ENCODE measurements at places on chromosomes 12 and 14.

GRCh38 chr12:99154216-99154982, 493.2 kb upstream of the GARIN6 start:
- no peak for DNase-seq

DNA sequence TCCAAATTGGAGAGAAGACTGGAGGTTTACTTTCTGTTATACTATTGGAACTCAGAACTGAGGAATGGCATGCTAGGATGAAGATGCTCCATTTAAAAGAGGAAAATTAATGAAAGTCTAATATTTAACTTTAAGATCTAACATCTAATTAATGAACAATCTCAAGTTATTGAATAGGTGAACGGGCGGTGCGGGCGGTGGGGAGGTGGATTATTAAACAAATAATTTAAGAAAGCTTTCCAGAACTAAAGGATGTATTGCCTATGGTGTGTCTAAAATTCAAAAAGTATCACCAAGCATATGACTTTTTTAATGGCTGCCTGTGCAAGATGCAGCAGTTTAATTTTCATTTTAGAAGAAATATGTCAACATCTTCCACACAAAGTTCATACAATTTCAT, 1747.1 kb upstream of the SEL1L start:
- no peak for DNase-seq

GRCh38 chr14:103126873-103127304, 3.6 kb downstream of the TNFAIP2 start:
- DNase-seq, result no peak

GRCh38 chr14:32329146-32329545, at the start of gene AKAP6:
TSS of gene AKAP6 (plus strand) at chr14:32329298. CDS start at chr14:32433494, 104,196 bp downstream.
- no peak for DNase-seq

GRCh38 chr14:93619176-93619793, 169.0 kb downstream of the PRIMA1 start:
- DNase-seq, result no peak

DNA sequence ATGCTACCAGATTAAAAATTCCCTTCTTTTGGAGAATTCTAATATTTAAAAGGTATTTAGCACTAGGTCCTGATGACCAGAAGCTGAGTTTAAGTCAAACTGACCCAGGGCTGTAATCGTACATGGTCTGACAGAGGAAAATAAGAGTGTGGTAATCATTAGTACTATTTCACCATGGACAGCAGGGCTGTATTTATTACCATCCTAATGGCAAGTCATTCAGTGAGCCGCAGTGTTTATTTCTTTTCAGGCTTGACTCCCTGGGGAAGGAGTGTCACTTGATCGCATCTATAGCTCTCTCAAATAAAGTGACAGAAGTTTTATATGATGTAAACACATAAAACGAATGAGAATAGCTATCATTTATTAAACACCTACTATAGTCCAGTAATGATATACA, 261.8 kb downstream of the BTG1 start:
- DNase-seq, result no peak

DNA sequence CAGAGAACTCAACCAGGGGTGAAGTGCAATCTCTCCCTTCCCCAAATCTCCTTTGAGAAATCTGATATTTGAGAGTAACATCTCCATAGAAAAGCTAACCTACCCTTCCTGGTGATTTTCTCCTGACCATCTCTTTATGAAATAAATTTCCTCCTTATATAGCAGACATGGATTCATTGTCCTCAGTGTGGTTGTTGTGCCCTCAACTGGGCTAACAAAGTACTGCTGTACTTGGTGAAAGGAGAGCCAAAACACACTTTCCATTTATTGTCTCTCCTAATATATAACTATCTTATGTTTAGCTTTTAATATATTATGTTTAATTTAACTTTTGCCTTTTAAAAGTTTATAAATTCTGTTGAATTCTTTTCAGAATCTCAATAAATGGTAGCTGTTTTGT, 65.1 kb upstream of the SLCO1B1 start:
- DNase-seq, result no peak

DNA sequence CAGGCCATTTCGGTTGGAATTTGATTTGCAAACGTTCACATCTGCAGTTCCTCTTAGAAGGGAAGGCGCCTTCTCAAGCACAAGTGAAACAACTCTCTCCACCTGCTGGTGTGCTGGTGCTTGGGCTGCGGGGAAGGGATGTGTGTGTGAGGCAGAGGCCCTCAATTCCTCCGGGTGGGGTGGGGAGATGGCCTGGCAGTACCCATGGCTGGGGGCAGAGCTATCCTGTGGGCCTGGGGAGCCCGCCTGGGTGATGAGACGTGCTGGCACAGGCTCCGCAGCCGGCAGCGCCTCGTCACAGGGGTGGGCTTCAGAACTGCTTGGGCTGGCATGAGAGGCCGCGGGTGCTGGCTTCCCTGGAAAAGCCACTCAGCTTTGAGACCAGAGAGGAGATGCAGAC, 28.9 kb upstream of the TDRD9 start:
- DNase-seq, result no peak

- no peak for DNase-seq
These were observed 486 bp upstream of the AKT1 start for GRCh38 chr14:104795781-104796686.

- DNase-seq, result no peak
These were observed 16.9 kb upstream of the AICDA start for GRCh38 chr12:8629486-8630033.

- DNase-seq, result no peak
These were observed at the start of gene EXOC3L4 for GRCh38 chr14:103094406-103095209. TSS of gene EXOC3L4 (plus strand) at chr14:103094725. CDS start at chr14:103100220, 5,495 bp downstream.

GRCh38 chr12:124577374-124577773, 10.0 kb upstream of the NCOR2 start:
- no peak for DNase-seq

GRCh38 chr14:59313144-59313651, 124.7 kb downstream of the DAAM1 start:
- DNase-seq, result no peak

DNA sequence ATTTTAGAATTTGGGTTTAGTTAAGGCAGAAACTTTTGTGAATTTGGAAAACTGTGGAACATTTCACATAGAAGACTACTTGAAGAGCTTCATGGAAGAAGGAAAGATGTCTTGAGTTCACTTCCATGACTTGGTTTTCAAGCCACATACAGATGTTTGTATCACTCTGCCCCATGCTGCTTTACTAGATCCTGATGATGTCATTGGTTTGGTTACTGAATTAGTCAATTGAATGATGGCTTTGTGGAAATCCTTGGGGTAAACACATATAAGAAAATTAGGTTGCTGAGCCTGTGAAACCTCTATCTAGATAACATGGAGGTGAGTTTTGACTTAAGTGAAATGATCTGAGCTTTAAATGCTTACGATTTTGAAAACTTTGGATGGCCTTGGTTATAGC, 90.6 kb downstream of the LRRK2 start:
- DNase-seq, result no peak

DNA sequence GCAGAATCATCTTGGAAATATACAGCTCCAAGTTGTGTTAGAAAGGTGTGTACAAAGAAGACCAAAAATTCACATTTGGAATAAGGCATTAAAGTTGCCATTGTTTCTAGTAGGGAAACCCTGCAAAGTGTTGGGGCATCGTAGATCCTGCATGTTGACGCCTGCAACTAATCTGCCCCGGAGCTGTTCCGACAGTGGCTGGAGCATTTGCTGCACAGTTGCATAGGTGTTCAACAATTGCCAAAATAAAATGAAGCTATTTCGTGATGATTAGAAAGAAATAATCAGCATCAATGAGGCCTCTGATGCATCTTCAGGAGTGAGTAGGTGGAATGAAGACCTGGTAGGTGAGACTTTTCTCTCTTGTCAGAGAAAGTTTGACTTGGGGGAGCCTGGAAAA, 47.3 kb downstream of the DAD1 start:
- DNase-seq, result no peak

- DNase-seq, result peak; percentile 83
These were observed 48.5 kb downstream of the CYP46A1 start for GRCh38 chr14:99732436-99733210.

- no peak for DNase-seq
These were observed 193.3 kb upstream of the SYT1 start for GRCh38 chr12:78671295-78671694.

GRCh38 chr14:62117751-62118105, 355.5 kb downstream of the SNAPC1 start:
- no peak for DNase-seq

- DNase-seq, result no peak
These were observed 28.3 kb downstream of the PHLDA1 start for GRCh38 chr12:76003355-76003638.

DNA sequence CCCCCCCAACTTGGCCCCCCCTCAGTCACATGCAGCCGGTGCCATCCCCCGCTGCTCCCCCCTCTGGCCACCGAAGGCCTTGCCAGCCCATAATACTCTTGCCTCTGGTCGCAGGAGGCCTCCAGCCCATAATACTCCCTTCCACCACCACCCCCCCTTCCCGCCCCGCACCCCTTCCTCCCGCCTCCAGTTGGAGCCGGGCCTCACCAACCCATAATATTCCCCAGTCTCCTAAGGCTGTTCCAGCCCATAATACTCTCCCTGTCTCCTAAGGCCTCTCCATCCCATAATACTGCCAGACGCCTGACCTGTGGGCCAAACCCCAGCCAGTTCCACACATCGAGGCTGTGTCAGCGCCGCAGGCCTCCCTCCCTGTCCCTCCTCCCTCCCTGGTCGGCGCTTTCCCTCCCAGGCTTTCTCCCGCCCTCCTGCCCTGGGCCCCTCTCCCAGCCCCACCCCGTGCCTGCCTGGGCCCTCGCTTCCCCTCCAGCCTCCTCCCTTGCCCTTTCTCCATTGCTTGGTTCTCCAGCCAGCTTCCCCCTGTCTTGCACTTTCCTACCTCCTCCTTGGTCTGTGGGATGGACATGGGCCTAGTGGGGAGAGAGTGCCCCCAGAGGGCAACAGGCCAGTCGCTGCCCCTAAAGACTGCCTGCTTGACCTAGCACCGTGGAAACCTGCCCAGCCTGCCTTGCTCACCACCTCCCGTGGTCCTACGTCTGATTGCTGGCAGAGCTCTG, 6.8 kb upstream of the CHD4 start:
- no peak for DNase-seq

DNA sequence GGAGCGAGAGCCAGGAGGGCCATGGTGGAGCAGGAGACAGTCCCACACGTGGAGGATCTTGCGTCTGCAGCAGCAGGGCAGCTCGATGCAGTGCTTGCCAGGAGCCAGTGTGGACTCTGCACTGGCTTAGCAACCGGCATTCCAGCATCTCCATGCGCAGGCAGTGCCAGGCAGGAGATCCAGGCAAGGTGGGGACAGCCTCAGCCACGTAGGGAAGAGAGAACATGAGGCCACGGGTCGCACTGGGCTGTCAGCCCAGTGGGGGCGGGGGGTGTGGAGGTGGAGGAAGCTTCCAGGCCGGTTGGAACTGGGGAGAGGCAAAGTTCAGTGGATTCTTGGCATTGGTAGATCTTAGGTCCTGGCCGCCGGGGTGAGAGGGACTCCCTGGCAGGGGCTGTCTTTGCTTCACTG, 121.0 kb upstream of the EVL start:
- DNase-seq, result no peak

DNA sequence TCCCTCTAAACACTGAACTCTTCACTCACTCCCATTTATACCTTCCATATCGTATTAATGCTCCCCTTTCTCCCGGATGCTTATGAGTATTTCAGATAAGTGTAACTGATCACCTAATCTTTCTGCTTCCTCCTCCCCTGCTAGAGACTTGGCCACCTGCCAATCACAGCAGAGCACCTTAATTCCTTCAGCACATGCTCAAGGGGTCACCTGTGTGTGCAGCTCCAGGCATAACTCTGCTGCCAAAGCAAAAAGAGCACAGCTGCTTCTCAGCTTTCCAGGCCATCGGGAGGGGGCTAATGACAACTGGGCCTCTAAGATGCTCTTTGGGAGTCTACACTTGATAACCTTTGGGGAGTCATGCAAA, 106.9 kb upstream of the DYRK2 start:
- DNase-seq, result no peak

GRCh38 chr12:39931857-39932256, 174.0 kb downstream of the SLC2A13 start:
- no peak for DNase-seq

DNA sequence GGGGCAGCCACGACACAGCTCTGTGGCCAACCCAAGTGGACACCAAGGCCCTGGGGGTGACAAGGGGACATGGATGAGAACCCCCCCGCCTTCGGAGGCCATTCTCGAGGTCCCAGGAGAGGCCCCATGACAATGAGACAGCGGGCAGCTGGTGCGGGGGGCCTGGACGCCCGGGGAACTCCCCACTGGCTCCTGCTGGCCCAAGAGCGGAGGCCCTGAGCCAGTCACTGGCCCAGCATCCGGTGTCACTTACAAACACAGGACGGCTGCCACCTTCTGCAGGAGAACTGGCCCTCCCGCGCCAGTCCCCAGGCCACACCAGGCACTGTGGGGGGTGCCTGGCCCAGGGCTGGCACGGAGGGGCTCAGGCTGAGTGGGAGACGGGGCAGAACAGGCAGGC, 51.4 kb downstream of the NCOR2 start:
- DNase-seq, result no peak

DNA sequence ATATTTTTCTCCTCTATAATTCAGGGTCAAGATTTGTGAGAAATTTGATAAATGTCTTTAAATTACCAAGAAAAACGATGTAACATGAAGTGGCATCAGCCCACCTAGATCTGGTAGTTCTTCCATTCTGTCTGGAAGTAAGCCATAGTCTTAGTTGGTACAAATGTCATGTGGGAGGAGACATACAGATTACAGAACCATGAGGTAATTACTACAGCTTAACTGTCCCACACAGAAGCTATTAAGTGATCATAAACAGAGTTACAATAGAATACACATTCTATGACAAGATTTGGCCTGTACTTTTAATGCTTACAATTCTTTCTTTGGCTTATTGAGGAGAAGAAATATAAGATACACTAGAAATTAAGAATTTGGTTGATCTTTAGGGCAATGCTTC, 13.7 kb upstream of the SIX1 start:
- no peak for DNase-seq
